ENCODE measurements at places on chromosomes 2 and 18.

GRCh38 chr2:231219289-231219688 is 20.9 kb downstream of the ARMC9 start:
- no peak for DNase-seq

DNA sequence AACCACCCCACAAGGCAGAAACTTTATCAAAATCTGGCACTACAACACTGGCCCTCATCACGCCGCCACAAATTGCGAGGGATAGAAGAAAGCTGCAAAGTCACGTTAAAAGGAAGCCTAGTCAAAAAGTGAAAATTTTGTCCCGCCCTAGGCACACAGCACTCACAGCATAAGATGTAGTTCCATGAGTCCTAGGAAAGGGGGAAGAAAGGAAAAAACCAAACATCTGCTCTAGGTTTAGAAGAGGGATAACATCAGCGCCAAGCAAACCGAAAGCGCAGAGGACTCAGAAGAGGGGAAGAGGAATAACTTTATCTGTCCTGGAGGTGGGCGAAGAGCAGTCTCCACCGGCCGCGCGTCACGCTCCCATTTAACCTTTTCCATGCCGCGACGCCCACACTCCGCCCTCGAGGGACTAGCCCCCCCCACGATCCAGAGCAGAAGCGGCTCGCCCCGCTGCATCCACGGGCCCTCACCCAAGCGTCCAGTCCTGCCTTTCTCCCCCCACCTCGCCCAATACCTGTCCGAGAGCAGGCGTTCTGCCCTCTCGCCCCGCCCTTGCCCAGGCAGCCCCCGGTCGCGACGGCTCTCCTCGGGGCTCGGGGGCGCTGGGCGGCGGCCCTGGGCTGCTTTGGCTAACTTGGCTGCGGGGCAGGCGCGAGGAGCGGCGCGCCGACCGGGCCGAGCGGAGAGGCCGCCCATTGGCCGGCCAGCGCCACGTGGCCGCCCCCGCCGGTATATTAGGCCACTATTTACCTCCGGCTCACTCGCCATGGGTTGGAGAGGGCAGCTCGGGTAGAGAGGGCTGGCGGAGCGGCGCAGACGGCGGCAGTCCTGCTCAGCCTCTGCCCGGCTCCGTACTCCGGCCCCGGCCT is at the start of gene HOXD1:
HOXD1 (plus strand) TSS at position 770 of the 875 bp plus-strand sequence. CDS start 134 bp downstream, outside the sequence.
- no peak for DNase-seq

DNA sequence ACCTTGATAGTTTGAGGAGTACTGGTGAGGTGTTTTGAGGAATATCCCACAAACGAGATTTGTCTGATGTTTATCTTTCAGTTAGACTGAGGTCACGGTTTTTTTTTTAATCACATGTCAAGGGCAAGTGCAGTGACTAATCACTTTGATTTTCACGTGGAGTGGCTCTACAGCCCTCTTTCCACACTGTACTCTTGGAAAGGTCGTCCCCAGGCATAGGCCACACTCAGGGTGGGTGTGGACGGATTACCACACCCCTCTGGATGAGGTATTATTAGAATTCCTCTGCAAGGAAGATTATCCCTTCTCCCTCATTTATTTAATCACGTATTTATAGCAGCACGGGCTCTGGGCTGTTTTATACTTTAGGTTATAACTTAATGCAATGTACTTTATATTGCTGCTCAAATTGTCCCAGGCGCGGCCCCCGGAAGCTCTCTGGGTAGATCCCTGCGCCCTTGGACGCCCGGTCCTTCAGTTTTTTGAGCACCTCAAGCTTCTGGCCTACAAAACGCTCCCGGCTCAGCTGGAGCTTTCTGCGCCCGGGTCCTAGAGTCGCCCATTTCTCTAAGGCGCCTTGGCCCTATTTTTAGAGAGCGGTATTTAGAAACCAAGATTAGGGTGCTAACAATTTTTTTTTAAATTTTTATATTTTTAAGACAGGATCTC is 515 bp upstream of the PLEKHB2 start:
- peak; percentile 45 for DNase-seq

DNA sequence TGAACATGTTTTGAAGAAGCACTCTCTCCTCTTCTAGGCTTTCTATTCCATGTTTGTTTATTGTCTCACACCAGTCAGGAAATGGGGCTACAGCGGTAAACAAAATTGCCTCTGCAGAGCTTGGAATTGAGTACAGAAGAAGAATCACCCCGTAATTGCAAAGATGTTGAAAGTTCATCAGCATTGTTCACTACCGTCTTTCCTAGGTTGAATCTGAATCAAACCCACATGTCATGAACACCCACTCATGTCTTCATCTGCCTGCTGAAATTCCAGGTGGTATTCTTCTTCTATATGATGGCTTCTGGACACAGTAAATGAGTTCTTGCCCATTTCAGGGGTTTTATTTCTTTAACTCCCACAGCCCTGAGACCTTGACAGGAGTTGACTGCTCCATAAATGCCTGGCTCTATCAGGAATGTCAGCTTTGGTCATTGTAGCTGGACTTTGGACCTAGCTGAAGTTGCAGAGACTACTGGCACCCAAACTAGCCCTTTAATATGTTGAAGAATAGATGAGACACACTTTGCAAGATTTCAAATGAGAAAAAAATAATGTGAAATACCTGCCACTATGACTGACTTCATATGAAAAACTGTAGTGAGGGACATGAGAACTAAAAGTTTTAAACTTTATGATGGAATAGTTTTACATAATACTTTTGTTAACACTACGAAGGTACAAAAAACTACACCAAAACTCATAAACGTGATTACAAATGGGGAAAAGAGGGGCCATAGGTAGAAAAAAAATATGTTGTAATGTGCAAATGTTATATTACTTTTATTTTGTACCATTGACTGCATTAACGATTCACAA is 1235.3 kb upstream of the ZEB2 start:
- no peak for DNase-seq

GRCh38 chr2:239165206-239165831 is 235.5 kb downstream of the HDAC4 start:
- no peak for DNase-seq

DNA sequence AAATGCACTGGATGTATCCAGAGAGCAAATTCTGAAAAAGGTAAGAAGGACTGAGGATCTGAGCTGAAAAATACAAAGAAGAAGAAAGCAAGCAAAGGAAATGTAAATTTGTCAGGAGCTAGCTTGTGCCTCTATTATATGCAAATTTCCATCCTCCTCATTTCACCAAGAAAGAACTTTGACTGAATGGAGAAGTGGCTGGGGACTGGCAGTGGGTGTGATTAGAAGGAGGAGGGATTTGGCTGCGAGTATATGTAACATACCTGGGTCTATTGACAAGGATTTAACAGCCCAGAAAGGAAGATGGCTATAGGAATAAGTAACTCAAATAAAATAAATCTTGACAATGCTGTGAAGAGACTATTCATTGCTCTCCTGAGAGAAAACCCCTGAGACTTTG is 19.4 kb upstream of the RIT2 start:
- DNase-seq: no peak

DNA sequence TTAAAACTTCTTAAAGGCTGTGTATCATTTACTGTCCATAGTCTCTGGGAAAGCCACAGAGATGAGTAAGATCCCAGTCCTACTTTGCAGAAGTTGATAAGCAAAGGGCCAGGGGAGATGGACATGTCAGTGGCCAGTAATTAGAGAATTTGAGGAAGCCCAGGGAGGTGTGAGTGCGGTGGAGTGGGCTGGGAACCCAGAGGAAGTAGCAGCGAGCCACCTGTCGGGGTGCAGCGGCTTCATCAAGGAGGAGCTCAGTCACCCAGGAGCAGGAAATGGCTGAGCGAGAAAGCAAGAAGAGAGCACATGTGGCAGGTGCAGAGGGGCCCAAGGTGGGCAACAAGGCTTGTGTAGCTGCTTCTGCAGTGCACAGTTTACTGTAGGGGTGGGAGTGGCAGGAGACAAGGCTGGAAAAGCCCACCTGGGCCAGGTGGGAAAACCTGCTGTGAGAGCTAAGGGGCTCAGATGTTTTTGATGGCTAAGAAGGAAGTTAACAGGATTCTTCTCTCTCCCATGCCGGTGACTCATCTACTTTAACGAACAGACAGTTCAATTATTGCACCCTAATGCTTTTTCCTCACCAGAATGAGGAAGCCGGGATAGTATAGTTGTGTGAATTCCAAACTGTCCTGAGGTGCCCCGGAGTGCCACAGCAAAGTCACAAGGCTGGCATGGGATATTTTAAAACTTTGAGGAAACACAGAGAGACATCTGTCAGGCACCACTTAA is 34.8 kb upstream of the MGAT5 start:
- no peak for DNase-seq

- no peak for DNase-seq
Measured at GRCh38 chr2:147490401-147491261, 354.2 kb upstream of the ACVR2A start.

GRCh38 chr2:231364961-231365810 is 30.3 kb upstream of the B3GNT7 start:
- peak; percentile 49 for DNase-seq

DNA sequence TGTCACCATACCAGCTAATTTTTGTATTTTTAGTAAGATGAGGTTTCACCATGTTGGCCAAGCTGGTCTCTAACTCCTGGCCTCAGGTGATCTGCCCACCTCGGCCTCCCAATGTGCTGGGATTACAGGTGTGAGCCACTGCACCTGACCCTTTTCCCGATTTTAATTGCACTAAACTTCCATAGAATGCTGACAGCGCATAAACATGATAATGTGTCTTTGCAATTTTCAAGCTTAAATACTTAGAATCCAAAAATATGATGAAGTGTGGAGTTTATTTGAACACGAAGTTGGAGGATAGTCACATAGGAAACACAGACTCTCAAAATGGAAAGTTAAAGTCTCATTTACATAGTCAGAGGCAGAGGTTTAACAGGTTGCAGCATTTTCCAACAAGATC is 138.6 kb downstream of the TPO start:
- no peak for DNase-seq

GRCh38 chr2:26913999-26914658 is 56.3 kb upstream of the MAPRE3 start:
- no peak for DNase-seq

DNA sequence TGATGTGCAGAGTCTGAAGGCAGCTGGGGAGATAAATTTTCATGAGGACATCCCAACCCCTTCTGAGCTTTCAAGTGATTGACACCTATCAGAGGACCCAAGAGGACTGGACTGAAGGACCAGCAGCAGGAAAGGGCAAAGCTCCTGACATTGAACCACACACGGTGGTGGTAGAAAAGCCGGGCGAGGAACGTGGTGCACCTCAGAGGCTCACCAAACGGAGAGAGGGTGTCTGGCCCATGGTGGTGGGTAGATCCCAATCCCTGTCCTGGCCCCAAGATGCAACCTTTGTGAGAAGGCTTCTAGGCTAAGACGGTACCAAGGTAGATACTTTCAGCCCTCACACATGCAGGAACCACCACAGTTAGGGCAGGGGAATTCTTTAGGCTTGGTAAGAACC is 52.1 kb downstream of the FRZB start:
- DNase-seq: no peak

GRCh38 chr2:239688122-239688681 is 287.4 kb upstream of the HDAC4 start:
- DNase-seq: no peak

DNA sequence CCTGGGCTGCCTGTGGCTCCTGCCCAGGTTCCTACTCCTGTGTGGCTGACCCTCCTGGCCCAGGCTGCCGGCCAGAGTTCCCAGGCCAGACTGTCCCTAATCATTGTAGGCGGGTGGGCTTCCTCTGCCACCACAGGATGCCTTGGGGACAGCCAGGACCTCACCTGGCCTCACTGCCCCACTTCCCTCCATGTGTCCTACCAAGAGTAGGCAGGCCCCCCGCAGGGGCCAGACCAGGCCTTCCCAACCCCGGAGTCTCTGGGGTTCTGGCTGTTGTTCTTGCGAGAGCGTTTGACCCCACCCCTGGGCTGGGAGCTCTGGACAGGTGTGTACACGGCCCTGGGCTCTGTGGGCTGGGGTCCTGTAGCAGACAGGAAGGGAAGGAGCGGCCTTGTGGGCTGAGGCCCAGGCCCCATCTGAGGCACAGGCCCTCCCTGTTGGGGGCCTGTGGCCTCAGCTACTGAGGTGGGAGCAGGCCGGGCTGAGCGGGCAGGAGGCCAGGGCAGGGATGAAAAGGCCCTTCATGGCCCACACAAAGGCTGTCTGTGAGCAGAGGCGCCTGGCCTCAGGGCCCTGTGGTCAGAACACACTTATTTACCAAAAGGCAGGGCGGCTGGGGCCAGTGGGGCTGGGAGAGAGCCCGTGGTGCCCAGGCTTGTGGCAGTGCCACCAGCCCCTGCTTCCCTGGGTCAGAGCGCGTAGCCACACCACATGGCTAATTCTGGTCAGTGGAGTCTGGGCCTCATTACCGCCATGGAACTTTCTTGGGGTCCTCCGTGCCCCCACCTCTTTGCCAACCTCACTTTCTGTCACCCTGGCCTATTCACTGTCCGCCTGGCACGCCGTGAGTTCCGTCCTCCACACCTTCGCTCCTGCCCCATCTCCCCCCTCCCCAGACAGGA is 2.0 kb downstream of the SNORC start:
- DNase-seq: no peak

DNA sequence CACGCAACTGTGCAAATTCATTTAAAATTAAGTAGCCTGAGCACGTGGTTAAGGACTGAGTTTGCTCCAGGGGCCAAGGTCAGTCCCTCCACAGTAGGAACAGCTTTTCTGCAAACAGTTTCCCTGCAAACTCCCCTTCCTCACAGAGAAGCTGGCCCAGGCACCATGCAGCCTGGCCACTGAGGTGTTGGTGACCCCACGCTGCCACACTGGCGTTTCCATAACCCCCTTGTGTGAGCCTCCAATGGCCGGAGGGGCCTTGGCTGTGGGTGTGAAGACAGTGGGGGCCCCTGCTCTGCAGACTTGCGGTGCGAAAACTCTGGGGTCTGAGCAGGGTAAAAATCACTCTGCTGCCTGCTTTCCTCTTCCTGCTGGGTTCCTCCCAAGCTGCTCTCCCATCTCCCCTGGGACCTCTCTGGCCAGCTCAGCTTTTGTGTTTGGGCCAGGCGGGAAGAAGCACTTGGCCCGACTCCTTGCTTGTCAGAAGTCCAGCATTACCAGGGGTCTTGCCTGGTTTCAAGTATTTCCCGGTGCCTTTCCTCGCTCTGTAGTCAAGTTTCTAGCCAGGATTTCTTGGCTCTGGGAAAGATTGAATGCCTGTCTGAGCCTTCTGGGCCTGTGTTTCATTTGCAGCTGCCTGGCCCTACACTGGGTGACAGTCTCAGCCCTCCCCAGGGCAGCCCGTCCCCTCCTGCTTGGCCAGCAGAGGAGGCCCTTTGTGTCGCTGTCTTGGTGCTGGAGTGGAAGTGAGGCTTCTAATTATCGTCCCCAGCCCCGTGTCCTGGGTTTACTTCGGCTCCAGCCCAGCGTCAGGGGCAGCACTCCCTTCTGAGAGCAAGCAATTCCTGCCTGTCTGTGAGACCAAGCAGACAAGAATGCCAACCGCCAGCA is 131.4 kb upstream of the SLC1A4 start:
- DNase-seq: no peak

GRCh38 chr18:46471809-46472498 is 185.1 kb downstream of the LOXHD1 start:
- no peak for DNase-seq

GRCh38 chr2:213101109-213101508 is 50.3 kb downstream of the IKZF2 start:
- no peak for DNase-seq

All from GM04503 (cell line).